ENCODE measurements at places on chromosomes 5 and 9.
A peak's percentile ranks its signal among the peaks of the same experiment; 100 is the strongest.

GRCh38 chr9:5557606-5558587, 47.6 kb downstream of the PDCD1LG2 start:
- DNase-seq = peak; percentile 12

DNA sequence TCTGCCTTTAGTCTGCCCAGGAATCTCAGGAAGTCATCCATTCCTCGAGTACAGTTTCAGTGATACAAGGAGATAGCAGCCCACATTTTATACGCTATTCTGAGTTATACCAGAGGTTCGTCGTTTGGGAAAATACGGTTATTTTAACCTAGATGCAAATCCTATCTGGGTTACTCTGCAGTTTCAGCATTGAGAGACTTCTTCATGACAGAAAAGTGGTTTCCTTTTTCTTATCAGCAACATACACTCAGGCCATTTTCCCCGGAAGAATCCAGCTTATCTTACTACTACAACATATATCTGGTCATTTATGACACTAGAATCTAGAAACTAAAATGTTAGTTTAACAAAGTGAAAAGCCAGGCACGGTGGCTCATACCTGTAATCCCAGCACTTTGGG, 83.4 kb upstream of the IQGAP2 start:
- DNase-seq = no peak

GRCh38 chr9:121746866-121747265, 95.4 kb downstream of the DAB2IP start:
- no peak for DNase-seq

DNA sequence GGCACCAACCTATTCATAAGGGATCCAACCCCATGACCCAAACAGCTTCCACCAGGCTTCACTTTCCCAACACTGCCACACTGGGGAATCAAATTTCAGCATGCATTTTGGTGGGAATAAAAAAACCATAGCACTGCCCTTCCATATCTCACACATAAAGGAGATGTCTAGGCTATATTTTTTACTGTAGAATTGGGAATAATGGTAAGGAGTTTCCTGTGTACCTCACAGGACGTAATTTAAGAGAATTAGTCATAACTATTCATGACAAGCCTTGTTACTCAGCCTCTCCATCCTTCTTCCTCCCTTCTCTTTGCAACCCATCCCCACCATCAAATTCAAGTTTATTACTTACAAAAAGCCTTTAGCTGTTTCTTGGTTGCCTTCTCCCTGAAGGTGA, 352.1 kb downstream of the MLLT3 start:
- DNase-seq = no peak

DNA sequence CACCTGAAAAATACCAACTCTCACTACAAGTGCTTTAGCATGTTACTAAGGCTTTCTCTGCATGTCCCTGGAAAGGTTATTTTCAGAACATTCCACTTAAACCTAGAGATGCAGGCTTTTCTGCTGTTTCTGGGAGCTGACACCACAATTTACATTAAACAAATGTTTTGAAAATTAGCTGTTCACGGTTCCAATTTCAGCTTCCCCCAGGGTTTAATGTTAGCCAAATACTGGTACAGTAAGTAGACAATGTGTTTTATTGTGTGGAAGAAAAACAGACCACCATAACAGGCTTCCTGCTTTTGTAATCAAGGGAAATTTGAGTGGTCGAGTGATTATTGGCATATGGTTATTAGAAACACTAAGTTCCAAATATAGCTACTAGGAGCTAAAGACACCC, 32.0 kb downstream of the MACROH2A1 start:
- DNase-seq = no peak

DNA sequence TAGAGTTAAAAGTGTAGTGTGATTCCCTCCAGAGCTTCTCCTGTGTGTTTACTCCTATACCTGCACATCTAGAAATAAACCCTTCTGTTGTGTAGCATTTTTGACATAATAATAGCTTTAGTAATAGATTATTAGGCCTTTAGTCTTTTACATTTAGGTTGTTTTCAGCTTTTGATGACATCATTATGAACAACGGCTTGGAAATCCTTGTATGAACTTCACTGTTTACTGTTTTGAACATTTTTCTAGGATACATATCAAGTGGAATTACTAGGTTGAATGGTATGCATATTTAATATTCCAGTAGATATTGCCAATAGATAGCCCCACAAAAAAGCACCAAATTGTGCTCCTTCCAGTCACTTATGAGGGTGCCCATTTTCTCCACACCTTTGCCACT, 174.0 kb downstream of the ARHGAP26 start:
- no peak for DNase-seq

GRCh38 chr9:133122935-133123611, 2.0 kb upstream of the RALGDS start:
- DNase-seq = no peak

DNA sequence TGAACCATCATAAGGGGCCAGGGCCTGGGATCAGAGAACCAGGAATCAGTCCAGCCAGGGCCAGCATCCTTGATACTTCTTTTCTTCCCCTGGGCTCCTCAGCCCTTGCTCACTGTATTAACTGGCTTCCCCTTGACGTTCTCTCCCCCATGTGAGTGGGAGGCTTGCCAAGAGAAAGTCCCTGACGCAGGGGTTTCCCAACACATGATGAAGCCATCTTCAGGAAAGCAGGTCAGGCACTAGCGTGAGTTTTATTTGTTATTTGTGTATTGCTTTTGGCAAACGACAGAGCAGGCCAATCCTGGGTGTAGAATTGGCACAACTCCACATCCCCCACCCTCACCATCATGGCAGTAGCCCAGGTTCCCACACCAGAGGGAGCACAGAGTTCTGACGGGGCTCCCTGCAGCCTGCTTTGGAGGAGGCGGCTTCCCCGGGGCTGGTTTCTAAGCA, 165.5 kb upstream of the NFIL3 start:
- DNase-seq = no peak

DNA sequence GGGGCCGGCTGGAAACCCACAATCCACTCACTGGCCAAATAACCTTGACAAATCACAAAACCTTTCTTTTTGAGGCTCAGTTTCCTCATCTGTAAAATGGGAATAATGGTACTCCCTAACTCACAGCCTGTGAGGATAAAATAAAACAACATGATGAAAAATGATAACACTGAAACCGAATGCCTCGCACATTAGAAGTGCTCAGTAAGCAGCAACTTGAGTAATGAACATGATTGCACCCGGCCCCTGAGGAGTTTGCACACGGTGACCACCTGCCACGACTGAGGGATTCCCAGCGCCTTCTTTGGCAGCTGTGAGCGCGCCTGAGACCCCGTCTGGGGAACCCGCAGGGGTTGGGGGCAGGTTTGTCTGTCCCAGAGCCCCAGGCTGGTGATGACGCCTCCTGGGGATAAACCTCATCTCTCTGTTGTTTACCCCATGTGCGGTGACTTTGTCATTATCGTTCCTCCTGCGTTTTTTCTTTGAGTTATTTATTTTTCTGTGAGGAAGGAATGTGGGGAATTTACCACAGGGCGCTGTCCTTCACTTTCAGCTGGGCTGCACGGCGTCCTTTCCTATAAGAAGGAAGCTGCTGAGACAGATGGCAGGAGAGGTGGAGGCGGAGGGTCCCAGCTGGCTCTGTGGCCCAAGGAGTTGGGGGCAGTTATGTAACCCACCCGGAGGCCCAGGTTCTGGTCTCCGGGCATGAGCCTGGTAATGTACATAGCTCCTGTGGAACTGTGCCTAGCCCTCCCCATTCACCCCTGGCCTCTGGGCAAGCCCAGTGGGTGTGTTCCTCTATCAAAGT, 3.0 kb upstream of the SYNPO start:
- no peak for DNase-seq

GRCh38 chr9:130227833-130228232, 37.7 kb upstream of the HMCN2 start:
- no peak for DNase-seq

- no peak for DNase-seq
These were observed 233.9 kb upstream of the TBCA start for GRCh38 chr5:78009937-78010527.

DNA sequence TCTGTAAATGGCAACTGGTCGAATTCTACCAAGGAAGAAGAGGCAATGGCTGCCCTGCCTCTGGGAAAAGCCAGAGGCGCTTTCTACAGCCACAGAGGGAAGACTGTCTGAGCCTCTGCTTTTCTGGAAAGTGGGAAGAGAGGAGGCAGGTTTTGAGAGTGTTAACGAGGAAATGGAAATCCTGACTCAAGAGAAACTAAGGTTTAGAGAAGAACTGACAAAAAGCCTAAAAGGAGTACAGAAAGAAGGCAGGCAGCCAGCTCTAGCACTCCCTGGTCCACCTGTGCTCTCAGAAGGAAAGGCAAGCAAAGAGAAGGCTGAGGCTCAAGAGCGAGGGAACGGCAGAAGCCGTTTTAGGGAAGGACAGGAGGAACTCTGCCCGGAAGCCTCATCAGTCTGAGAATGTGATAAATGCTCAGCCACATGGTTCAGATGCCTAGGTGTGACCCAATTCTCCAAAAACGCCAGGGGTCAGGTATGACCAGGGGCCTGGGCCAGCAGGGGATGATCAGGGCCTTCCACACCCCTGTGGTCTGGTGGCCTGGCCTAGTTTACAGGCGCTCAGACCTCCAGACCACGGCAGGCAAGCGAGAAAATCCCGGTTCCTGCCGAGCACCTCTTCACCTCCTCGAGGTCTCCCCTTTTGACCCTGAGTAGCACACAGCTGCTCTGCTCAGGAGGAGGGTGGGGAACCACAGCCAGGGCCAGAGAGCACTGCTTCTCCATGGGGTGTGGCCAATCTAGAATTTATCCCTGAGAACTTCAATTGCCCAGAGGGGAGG, 79.9 kb upstream of the FBXW11 start:
- no peak for DNase-seq

GRCh38 chr9:84711936-84712335, 42.4 kb downstream of the NTRK2 start:
- DNase-seq = no peak

GRCh38 chr5:105632043-105632442, 2038.7 kb downstream of the EFNA5 start:
- DNase-seq = no peak

GRCh38 chr5:79075646-79076426, 6.3 kb downstream of the BHMT2 start:
- no peak for DNase-seq

- DNase-seq = no peak
These were observed 220.8 kb downstream of the PLK2 start for GRCh38 chr5:58239045-58239444.

DNA sequence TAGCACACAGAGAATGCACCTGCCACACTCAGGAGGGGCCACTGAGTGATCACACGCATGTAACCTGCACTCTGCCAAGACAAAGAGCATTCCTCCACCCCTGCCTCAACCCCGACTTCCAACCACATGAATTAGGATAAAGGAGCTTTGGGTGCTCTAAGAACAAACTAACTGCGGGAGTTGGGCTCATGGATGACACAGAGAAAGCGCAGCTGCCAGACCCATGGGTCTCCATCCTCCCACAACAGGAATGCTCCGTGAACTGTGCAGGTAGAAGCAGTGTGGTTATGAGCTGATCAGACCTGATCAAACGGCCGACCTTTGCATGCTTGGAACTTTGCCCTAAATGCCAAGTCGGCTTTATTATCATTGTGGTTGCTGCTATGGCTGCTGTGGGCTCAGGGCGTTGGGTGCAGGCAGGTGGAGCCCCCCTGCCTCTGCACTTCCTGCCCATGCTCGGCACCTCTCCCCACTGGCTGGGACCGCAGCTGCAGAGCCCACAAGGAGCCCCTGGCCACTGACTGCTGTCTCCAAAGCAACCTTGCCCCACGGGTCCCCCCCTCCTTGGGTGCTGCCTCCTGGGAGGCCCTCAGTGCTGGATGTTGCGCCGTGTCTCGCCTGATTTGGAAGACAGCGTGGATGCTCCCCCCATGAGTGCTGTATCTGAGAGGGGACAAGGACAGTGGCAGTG, 2.6 kb upstream of the SLC6A3 start:
- DNase-seq = peak; percentile 39

DNA sequence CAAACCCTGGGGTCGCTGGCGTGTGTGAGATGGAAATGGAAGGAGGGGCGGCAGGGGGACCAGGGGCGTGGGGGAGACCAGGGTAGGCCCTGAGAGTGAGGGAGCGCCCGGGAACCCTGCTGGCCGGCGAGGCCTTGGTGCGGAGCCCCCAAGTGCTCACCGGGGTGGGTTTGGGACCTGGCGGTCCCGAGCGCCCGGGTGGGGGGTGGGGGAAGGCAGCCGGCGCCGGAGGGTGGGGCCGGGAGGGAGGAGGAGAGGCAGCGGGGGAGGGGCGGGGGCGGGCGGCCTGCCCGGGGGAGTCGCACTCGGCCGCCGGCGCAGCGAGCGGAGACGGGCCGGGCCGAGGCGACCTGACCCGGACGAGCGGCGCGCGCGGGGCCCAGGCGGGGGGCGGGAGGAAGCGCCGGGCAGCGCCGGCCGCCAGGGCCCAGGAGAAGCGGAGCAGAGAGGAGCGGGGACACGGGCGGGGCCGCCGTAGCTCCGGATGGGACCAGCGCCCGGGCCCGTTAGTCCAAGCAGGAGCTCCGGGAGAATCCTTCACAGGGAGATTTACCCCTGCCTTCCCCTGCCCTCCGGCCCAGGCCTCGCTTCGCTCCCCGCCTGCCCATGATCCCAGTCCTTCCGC, at the start of gene NPR2:
Gene NPR2 (plus strand): TSS at position 295 of the 625 bp plus-strand sequence. CDS start 818 bp downstream, outside the sequence.
- DNase-seq = no peak

DNA sequence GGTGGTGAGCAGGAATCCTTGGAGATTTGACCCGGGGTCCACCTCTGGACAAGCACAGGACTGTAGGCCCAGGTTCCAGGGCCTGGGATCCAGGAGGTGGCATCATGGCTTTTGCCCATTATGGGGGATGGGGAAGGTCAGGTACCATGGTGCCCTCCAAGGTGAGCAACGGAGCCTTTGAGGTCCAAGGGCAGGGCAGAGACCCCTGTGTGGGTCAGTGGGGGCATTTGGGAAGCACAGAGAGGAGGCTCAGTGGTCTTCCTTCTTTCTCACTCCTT, 117.7 kb downstream of the RXRA start:
- DNase-seq = no peak

GRCh38 chr5:178113141-178113787, at the start of gene N4BP3:
TSS of gene N4BP3 (plus strand) at chr5:178113532. CDS start at chr5:178119584, 6,052 bp downstream.
- peak; percentile 76 for DNase-seq

GRCh38 chr5:135584918-135585317, 6.1 kb upstream of the CXCL14 start:
- DNase-seq = no peak

DNA sequence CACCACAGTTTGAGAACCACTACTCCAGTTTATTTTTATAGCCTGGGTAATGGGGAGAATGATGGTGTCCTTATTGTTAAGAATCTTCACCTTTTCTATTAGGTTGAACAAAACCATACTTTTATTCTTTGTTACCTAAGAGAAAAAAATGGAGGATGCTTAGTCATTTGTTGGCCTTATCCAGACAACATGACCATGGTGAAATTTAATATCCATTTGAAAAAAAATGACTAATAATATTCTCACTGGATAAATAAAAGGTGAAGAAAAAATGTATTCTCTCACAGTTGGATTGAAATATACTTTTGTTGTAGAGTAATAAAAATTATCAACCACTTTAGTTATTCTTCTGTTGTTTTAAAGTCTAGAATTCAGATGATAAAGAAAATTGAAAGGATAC, 5.8 kb upstream of the CCNH start:
- no peak for DNase-seq

- DNase-seq = no peak
These were observed 5.5 kb downstream of the MVB12B start for GRCh38 chr9:126331964-126332748.

GRCh38 chr9:130640681-130641080, 23.7 kb upstream of the PRDM12 start:
- no peak for DNase-seq
